ENCODE measurements at places on chromosomes 3 and 15. TPM values are rescaled to one million over a fixed set of nuclear protein-coding genes. Genes with fewer than 3 reads are reported as not detected.

Gene TPRG1
- total RNA-seq, result 3.2 TPM

Gene TP63
- 0.41 TPM for total RNA-seq

Gene GNAT1
- not detected for total RNA-seq

Gene ITIH1
- total RNA-seq, result not detected

Gene MB21D2
- 5.4 TPM for total RNA-seq

DNA sequence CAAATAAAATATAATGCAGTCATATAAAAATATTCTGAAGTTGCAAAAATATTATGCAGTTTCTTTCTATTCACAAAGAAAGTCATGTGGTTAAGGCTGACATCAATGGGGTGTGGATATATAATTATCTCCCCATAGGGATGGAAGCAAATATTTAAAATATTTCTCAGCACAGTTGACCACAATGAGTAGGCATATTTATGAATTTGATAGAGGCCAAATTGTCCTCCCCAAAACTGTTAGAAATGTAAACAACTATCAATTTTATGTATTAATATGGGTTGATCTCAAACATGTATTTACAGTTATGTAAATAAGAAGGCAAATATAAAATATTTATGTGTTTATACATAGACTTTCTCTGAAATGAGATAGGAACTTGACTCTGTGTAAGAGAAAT, 246.0 kb upstream of the CBLB start:
- H3K36me3 ChIP-seq, result no peaks in the 10 kb centered on the region
- H3K27me3 ChIP-seq, result no peaks in the 10 kb centered on the region
- no peak overlapping the region for H3K4me3 ChIP-seq
- no peak for DNase-seq
- no peaks in the 10 kb centered on the region for H3K4me1 ChIP-seq

DNA sequence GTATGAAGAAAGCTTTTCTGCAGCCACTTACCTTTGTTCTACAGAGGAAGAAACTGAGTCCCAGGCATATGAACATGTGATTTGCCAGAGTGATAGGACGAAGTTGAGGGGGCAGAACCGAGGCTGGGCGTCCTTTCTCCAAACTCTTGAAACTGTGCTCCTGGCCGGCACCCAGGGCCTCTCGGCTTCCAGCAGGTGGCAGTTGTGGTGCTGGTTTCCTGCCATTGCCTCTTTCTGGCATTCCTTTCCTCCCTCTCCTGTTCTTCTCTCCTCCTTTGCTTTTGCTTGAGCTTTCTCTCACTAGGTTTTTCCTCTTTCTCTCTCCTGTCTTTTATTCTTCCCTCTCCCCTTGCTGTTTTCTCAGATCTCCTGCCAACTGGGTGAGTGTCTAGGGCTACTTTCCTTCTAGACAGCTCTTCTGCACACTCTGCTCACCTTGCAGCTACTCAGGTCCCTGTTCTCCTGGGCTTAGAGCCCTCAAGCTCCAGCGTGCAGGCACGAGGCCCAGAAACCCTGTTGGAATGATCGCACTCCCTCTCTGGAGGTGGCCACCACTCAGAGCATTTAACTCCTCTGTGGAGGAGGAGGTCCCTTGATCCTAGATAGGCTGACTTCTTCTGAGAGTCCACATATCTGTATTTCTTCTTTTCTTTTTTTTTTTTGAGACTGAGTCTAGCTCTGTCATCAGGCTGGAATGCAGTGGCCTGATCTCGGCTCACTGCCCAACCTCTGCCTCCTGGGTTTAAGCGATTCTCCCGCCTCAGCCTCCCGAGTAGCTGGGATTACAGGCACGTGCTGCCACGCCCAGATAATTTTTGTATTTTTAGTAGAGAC, 26.2 kb downstream of the TRAK1 start:
- H3K36me3 ChIP-seq, result no peaks in the 10 kb centered on the region
- H3K27ac ChIP-seq, result no peak overlapping the region
- no peak overlapping the region for H3K4me3 ChIP-seq
- DNase-seq, result peak; percentile 43
- peaks cover 2% of the 10 kb centered on the region for H3K4me1 ChIP-seq

Data from ovary (tissue), 10 donors.